ENCODE measurements at places on chromosomes 7 and 10.
A peak's percentile ranks its signal among the peaks of the same experiment; 100 is the strongest.

DNA sequence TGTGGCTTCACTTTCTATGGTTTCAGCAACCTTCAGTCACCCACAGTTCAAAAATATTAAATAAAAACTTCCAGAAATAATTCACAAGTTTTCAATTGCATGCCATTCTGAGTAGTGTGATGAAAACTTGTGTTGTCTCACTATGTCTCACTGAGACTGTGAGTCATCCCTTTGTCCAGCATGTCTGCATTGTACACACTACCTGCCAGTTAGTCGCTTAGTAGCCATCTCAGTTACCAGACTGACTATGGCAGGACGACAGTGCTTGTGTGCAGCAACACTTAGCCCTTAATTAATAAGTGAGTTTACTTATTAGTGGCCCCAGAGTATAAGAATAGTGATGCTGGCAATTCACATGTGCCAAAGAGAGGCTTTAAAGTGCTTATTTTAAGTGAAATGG, 22.5 kb downstream of the CCDC186 start:
- H3K27ac ChIP-seq: no peak overlapping the region
- no peaks in the 10 kb centered on the region for H3K36me3 ChIP-seq
- H3K4me1 ChIP-seq: peaks cover 15% of the 10 kb centered on the region
- DNase-seq: peak; percentile 67
- H3K27me3 ChIP-seq: no peaks in the 10 kb centered on the region

DNA sequence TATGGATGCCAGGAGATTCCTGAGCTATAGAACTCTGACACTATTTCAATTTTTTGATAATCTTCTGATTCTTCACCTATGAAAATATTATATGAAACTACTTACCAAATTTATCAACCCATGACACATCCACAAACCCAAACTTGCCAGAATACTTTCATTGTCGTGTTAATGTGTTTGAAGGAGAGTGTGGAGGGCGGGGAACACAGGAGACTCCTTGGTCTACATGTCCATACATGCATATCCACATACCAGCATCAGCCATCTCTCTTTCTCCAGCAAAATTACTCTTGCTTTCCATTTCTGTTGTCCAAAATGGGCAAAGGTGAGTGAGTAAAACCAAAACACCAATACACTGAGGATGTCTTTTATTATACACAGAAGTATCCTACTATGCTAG, 23.5 kb upstream of the BPGM start:
- H3K36me3 ChIP-seq: no peaks in the 10 kb centered on the region
- no peaks in the 10 kb centered on the region for H3K4me1 ChIP-seq

DNA sequence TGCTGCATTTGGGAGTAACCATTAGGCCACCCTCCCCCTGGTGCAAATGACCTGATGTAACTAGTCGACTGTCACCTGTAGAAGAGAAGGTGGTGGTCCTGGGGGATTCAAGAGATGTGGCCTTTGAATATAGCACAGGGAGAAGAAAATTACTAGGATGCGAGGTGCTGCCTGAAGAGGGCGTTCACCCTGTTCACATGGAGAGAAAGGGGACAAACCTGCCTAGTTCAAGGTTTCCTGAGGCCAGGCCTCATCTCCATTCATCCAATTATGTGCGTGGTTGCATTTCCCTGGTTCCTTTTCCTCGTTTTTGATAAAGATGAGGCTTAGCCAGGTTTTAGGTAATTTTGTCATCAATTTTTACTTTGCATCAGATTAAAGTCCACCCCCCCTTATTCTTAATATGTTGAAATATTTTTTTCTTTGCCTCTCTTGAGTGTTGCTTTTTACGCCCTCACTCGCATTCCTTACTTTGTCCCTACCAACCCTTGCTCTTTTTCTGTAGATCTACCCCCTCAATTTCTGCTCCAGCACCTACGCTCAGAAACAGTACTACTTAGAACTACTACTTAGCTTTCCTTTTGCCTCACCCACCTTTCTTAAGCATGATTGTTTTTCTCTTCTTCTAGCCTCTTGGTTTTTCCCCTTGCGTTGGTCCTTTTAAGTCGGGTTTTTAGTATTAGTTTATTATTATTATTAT, 13.7 kb downstream of the CLCN1 start:
- H3K4me3 ChIP-seq: no peak overlapping the region
- H3K27me3 ChIP-seq: no peaks in the 10 kb centered on the region
- DNase-seq: no peak
- H3K36me3 ChIP-seq: no peaks in the 10 kb centered on the region
- no peak overlapping the region for H3K27ac ChIP-seq

GRCh38 chr10:132846631-132847415, 60.9 kb upstream of the NKX6-2 start:
- H3K36me3 ChIP-seq: no peaks in the 10 kb centered on the region
- no peak overlapping the region for H3K4me3 ChIP-seq
- no peak overlapping the region for H3K27ac ChIP-seq
- no peaks in the 10 kb centered on the region for H3K4me1 ChIP-seq
- DNase-seq: no peak

DNA sequence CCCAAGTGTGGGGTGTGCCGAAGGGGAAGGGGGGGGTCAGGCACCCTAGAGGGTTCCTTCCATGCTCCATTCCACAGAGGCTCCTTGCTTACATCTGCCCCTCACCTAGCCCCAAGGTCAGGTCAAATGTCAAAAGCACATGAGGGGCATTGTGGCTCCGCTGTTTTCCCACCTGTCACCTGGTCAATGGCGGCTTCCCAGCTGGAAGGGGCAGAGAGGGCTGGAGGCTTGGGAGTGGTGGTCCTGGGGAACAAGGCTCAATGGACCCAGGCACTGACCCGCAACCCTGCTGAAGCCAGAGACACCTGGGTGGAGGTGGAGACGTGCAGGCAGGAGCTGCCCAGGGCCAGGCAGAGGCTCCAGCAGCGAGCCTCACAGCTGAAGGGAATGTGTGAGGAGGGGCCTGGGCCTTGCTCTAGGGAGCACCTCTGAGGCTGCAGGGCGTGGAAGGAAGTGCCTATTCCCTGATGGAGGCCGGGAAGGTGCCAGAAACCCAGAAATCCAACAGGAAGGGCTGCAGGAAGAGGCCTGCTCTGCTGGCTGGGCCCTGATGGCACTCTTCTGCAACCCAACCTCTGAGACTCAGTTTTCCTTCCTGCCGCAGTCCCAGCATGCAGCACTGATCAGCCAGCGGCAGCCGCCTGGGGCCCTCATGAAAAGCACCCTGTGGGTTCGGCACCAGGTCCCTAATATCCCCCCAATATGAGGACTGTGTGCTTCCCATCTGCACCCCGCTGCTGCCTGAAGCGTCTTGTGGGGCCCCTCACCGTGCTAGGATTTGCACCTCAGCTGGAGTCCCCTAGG, 16.0 kb downstream of the RASGEF1A start:
- no peak overlapping the region for H3K4me3 ChIP-seq
- DNase-seq: no peak
- no peaks in the 10 kb centered on the region for H3K27me3 ChIP-seq
- no peak overlapping the region for H3K27ac ChIP-seq

DNA sequence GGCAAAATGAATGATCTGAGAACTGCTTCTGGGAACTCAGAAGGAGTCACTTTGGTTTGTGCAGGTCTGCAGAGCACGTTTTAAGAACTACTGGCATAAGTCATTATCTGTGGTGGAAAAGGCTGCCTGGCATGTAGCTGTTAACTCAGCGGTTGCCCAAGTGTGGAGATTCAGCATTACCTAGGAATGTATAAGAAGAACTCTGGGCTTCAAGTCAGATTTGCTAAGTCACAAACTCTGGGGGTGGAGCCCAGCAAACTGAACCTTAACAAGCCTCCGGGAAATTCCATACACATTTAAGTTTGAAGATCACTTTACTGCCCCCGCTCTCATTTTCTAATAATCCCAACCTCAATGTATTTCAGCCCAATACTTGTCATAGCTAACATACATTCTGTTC, 31.1 kb downstream of the PLXDC2 start:
- no peaks in the 10 kb centered on the region for H3K4me1 ChIP-seq
- H3K36me3 ChIP-seq: no peaks in the 10 kb centered on the region
- no peak overlapping the region for H3K4me3 ChIP-seq
- H3K27me3 ChIP-seq: no peaks in the 10 kb centered on the region
- H3K27ac ChIP-seq: no peak overlapping the region
- no peak for DNase-seq

DNA sequence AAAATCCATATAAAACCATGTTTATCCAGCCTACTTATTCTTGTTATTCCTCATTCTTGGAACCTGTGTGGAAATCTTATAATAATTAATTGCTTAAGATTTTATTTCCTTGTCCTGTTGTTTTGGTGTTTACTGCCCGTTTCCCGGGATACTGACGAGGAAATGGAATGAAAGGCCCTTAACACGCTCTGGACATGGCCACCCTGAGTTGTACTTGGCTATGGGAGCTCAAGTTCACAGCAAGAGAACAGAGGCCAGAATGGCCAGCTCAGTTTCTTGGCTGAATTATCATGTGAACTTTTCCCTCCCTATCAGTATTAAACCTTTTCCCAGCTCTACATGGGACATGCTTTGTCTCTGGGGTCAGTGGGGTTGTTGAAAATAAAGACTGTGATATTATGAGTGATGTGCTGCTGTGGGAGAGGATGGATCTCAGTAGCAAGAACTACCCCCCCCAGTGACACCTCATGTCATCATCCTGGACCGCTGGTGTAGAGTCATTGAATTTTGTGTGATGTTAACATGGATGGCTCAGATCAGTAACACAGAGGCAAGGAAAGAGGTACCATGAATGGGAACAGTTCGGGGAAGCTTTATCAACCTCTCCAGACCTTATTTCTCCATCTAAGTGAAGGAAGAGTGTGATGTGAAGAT, 87.0 kb upstream of the IGFBP3 start:
- no peak for DNase-seq
- H3K36me3 ChIP-seq: no peaks in the 10 kb centered on the region
- H3K4me1 ChIP-seq: no peaks in the 10 kb centered on the region
- H3K4me3 ChIP-seq: no peak overlapping the region

GRCh38 chr10:97412891-97413304, 11.8 kb upstream of the RRP12 start:
- no peaks in the 10 kb centered on the region for H3K27me3 ChIP-seq
- no peak overlapping the region for H3K4me3 ChIP-seq
- H3K27ac ChIP-seq: peak overlapping the region; percentile 32
- H3K36me3 ChIP-seq: no peaks in the 10 kb centered on the region

GRCh38 chr10:77702166-77702565, 64.6 kb upstream of the KCNMA1 start:
- H3K27me3 ChIP-seq: no peaks in the 10 kb centered on the region
- H3K36me3 ChIP-seq: no peaks in the 10 kb centered on the region
- no peak overlapping the region for H3K27ac ChIP-seq
- no peak overlapping the region for H3K4me3 ChIP-seq
- no peaks in the 10 kb centered on the region for H3K4me1 ChIP-seq
- no peak for DNase-seq

DNA sequence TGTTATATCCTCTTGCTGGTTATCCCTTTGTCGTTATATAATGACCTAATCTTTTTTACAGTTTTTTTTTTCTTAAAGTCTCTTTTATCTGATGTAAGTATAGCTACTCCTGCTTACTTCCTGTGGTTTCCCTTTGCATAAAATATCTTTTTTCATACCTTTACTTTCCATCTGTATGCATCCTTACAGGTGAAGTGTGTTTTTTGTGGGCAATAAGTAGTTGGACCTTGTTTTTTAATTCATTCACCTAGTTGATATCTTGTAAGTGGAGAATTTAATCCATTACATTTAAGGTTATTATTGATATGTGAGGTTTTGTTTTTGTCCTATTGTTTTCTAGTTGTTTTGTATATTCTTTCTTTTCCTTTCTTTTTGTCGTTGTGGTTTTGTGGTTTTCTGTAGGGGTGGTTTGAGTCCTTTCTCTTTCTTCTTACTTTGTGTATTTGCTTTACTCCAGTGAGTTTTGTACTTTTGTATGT, 168.6 kb downstream of the MLLT10 start:
- peaks cover 6% of the 10 kb centered on the region for H3K36me3 ChIP-seq
- no peak overlapping the region for H3K4me3 ChIP-seq
- DNase-seq: no peak
- no peak overlapping the region for H3K27ac ChIP-seq
- H3K27me3 ChIP-seq: no peaks in the 10 kb centered on the region

DNA sequence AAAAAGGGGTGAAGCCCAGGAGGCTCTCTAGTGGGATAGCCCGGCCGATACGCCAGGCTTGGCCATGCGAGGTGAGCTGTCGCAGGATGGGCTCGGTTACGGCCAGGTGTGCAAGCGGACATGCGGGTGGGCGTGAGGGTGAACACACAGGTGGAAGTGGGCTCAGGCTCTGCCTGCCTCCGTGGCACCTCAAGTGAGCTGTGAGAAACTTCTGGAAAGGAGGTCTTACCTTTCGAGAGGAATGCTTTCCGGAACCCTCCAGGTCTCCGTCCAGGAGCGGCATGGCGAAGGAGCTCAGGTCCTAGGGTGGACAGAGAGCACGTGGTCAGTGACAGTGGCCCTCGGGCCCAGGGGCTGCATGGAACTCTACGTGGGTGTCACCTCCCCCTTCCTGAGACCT, 90.7 kb downstream of the PRKAG2 start:
- H3K4me3 ChIP-seq: no peak overlapping the region
- H3K36me3 ChIP-seq: no peaks in the 10 kb centered on the region
- no peak overlapping the region for H3K27ac ChIP-seq
- peaks cover 7% of the 10 kb centered on the region for H3K4me1 ChIP-seq

DNA sequence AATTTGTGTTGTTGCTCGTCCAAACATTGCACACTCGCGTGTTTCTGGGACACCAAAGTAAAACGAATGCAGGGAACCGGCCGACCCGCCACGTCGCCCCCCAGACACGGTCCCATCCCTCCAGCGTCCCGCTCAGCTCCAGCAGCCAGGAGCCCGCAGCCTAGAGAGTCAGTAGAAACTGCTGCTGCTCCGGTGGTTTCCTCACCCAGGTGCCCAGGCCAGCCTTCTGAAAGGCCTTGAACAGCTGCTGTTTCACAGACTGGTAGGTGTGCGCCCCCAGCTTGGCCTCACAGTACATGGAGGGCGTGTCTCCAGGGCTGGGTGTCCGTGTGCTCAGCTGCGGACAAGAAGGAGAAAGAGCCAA, 126.8 kb downstream of the WDR37 start:
- H3K36me3 ChIP-seq: no peaks in the 10 kb centered on the region
- peaks cover 32% of the 10 kb centered on the region for H3K27me3 ChIP-seq
- no peak overlapping the region for H3K27ac ChIP-seq
- DNase-seq: no peak
- H3K4me1 ChIP-seq: no peaks in the 10 kb centered on the region

- no peak overlapping the region for H3K27ac ChIP-seq
- H3K4me1 ChIP-seq: no peaks in the 10 kb centered on the region
- H3K36me3 ChIP-seq: no peaks in the 10 kb centered on the region
- H3K4me3 ChIP-seq: no peak overlapping the region
- no peaks in the 10 kb centered on the region for H3K27me3 ChIP-seq
Measured at GRCh38 chr7:87007038-87007437, 52.4 kb downstream of the ELAPOR2 start.

GRCh38 chr7:119664601-119665000, 608.4 kb upstream of the KCND2 start:
- H3K4me1 ChIP-seq: peaks cover 6% of the 10 kb centered on the region
- H3K27me3 ChIP-seq: no peaks in the 10 kb centered on the region
- no peaks in the 10 kb centered on the region for H3K36me3 ChIP-seq

GRCh38 chr10:79187121-79187940, 118.6 kb downstream of the ZMIZ1 start:
- H3K27ac ChIP-seq: no peak overlapping the region
- H3K4me1 ChIP-seq: peaks cover 100% of the 10 kb centered on the region
- DNase-seq: no peak
- no peak overlapping the region for H3K4me3 ChIP-seq
